ENCODE measurements at places on chromosomes 2 and 18.

GRCh38 chr2:191020742-191021381 lies 6.9 kb upstream of the STAT1 start:
- peak; percentile 65 for DNase-seq

DNA sequence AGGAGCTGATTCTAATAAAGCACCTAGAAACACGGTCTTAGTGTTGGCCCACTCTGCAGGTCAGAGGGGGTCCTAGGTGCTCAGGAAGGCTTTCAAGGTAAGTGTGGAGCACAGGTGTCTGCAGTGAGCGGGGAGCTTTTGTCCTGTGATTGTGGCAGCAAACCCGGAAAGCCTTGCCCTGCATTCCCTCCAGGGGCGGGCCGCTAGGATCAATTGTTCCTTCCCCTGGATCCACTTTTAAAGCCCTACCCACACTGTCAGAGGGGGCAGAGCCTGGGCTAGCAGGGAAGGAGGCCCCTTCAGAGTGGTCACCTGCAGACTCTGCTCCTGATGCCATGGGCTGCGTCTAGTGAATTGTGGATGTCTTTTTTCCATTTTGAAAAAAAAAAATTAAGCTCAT lies 176.0 kb downstream of the CTIF start:
- no peak for DNase-seq

DNA sequence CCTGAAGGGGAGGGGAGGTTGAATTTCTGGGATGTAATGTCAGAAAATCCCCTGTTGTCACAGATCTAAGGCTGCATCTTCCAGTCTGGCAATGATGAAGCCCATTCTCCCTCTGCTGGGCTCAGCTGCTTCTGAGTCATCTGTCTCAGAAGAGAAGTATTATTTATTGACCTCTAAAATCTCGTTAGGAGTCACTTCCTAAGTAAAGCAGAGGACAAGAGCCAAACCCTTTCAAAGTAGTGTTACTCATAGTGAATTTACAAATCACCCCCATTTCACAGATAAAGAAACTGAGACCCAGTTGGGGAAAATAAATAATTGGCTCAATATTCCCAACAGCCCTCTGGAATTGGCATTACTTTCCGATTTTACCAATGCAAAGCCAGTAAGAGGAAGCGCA lies 167.3 kb upstream of the SKOR2 start:
- DNase-seq, result no peak

- DNase-seq, result no peak
These were observed 19.7 kb upstream of the CCDC141 start for GRCh38 chr2:179069685-179070084.

DNA sequence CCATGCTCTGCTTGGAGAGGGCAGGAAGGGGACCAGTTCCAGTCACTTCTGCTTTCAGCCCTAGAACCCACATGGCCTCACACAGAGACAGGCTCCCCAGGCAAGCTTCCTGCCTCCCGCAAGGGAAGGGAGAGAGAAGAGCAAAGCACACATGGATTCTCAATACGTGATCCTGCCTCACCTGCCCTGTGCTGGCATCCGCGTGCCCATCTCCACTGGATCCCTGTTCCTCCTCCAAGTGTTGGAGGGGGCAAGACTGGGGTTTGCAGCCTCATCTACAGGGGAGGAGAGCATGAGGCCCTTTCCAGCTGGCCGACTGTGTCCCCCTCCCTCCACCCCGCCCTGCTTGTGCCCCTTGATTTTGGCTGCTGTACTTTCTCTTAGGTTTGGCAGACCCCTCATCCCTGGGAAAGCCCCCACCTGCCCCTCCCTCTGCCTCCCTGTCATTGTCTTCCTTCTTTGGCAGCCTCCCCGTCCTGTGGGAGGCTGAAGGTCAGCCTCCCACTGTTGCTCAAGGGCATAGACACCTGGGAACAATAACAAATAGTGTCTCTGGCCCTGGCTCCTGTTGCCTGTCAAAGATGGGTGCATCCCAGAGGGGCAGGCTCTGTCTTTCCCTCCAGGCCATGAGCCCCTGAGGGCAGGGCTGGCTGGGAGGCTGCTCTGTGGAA lies 22.7 kb downstream of the KCNF1 start:
- DNase-seq, result no peak

DNA sequence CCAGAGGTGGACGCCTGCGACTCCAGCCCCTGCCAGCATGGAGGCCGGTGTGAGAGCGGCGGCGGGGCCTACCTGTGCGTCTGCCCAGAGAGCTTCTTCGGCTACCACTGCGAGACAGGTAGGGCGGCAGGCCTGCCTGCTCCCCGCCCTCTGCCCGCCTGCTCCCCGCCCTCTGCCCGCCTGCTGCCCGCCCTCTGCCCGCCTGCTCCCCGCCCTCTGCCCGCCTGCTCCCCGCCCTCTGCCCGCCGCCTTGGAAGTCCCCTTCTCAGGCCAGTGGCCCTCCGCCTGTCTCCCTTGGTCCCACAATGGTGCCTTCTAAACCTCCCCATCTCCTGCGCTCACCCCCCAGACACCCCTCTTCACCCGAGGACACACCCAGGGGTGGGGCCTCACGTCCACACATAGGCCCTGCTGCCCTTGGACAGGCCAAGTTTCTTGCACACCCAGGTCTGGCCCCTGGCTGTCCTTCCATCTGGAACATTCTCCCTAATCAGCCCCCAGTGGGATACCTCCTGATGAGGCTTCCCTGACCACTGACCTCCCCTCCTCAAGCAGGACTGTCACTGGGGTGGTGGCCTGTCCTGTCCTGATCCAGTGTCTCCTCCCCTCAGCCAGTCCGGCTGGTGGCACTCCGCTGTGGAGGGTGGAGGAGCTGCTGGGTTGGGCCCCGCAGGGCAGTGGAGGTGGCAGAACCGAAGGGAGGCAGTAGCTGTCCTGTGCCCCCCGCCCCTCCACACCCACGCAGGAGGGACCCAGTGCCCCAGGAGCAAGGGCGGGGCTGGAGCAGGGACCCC lies 37.9 kb downstream of the MTERF4 start:
- no peak for DNase-seq

- DNase-seq, result no peak
These were observed 819 bp upstream of the MAP3K2 start for GRCh38 chr2:127388423-127389164.

DNA sequence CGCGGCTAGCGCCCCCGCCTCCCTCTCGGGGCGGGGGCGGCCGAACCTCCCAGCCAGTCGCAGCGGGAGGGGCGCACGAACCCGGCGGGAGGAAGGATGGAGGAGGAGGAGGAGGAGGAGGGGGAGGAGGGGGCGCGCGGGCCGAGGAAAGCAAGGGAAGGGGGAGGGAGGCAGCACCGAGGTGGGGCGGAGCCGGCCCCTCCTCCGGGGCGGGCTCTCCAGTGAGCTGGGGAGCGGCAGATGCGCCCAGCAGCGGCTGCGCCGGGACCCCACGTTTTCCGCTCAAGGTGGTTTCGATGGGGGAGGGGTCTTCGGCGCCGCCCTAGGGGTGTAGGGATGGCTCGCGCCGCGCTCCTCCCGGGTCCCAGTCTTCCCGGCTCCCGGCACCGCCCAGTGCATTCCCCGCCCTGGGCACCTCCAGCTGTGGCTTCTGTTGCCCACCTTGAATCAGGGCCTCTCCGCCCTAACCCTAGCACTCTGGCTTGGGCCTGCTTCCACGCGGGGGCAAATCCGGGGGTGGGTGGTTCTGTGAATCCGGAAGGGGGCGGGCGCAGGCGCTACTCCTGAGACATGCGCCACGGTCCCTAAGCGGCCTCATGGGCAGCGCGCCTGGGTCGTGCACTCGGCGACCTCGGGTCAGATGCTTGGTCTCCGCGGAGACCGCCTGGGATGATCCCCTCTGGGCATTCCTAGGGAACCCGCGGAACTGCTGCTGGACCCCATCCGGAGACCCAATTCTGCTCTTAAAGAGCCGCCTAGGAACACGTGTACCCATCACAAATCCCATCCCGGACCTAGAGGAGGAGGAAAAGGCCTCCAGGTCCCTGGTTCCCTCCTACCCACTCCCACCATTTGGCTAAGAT lies at the start of gene FBXO41:
Gene FBXO41 (minus strand): TSS at position 183 of the 863 bp plus-strand sequence. CDS start 14,848 bp downstream, outside the sequence.
- DNase-seq, result no peak

DNA sequence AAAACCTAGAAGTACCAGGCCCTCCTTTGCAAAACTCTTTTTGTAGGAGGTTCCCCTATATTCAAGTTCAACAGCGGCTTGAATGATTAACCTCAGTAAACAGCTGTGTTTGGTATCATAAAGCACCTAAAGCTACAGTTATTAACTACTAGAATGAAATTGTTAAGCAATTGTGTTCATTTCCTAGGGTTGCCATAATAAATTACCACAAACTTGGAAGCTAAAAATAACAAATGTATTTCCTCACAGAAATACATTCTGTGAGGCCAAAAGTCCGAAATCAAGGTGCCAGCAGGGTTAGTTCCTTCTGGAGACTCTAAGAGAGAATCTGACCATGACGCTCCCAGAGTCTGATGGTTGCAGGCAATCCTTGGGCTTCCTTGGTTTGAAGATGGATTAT lies 202.1 kb upstream of the ACVR2A start:
- no peak for DNase-seq

GRCh38 chr2:88927128-88927527 lies 235.7 kb downstream of the RPIA start:
- no peak for DNase-seq

GRCh38 chr18:57780318-57780705 lies 22.8 kb downstream of the ATP8B1 start:
- no peak for DNase-seq

DNA sequence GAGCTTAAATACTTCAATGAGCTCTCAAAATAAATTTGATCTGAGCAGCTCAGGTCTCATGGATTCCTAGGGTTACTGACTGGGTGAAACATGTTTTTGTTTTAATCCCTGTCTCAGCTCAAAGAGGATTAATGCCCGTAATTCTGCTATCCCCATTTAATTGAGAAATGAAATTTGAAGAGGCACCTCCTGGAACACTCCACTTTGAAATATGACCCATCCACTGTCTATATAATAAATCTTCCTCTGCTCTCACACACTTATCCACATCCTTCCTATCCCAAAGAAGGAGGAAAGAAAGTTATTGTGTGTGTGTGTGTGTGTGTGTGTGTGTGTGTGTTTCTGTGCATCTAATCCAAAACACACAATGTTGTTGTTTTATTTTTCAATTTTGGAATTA lies 2082.4 kb upstream of the PIK3C3 start:
- no peak for DNase-seq

- DNase-seq, result no peak
These were observed 534.8 kb upstream of the LRRTM4 start for GRCh38 chr2:78056976-78057375.

DNA sequence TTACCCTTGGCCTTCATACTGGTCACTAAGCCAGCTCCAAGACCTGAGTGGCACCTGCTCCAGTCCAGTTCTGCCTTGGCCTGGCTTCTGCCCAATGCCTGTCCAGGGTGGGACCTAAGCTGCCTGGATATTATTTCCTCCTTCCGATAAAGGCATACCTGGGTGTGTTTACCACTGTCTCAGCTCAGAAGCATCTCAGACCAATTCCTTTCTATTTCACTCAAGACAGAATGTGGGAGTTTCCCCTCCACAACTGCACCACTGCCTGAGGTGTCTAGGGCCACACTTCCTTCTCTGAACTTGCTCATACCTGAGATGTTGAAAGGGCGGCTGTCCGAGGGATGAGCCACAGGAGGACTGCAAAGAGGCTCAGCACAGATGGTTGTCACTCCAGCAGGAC lies 18.4 kb upstream of the CAB39 start:
- no peak for DNase-seq

DNA sequence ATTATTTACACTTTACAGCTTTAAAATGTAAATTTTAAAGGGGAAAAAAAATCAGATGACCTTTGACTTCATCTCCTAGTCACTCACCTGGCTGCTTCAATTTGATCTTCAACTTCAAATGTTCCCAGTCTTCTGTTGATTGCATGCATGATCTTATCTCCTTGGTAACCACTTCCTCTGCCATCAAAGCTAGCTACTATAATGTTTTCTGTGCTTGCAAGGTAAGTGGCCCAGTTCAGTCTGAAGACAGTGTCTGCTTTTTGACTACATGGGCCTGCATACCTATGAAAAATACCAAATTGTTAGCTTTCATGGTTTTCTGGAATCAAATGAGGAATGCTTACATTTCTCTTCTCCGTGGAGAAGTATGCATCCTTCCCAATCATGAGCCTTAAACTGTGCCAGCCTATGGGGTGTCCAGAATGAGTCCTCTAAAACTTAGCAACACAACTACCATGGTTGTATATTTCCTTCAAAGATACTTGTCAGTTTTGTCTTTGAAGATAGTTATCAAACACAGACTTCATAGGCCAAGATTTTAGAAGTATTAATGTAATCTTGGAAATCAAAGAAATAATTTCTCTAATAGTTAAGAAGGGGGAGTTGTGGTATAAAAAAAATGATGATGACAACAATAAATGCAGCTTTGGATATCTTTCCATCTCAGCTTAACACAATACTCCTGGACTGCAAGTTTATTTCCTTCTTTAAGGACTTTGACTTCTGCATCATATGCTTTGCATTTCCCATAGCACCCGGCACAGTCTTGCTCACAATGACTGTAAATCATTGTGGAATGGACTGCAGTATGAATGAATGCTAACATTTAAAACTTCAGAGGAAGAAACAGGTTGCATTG lies 62.1 kb downstream of the DPP4 start:
- no peak for DNase-seq

DNA sequence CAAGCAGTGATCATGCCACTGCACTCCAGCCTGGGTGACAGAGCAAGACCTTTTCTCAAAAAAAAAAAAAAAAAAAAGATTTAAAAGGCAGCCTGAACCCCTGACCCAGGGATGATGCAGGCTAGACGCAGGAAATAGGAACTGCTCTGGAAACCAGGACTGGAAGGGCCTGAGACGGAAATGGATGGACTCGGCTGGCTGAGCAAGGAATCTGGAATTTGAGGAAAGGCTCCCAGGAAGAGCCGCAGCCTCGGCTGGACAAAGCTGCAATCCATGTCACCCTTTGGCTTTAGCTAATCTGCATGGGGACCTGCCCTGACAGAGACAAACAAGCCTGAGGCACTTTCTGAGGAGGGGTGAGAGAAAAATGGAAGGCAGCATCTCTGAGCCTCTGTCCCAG lies 55.0 kb upstream of the DAPL1 start:
- DNase-seq, result peak; percentile 26

- no peak for DNase-seq
These were observed 10.6 kb upstream of the BOK start for GRCh38 chr2:241547781-241548450.

GRCh38 chr2:165863810-165864261 lies 69.8 kb upstream of the GALNT3 start:
- no peak for DNase-seq
